CD4-positive, alpha-beta T cell treated with Interferon gamma for 1 hour (primary cell): ENCODE measurements at places on chromosomes 7 and 10.

DNA sequence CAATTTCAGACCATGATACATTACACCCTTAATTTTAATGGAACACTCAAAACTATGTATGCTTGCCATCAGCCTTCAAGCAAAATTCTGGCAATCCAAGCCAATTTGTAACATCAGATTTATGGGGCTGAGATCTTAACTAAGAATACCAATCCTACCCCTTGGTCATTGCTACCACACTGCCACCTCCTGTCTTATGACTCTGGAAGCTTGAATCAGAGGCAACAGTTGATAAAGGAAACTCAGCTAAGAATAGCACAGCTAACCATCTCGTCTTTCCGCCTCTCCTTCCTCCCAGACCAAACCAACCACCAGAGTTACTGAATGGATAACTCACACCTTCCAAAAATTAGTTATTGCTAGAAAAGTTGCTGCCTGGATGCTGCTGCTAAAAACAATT is 7.4 kb downstream of the IGF2BP3 start:
- DNase-seq, result no peak

- no peak for DNase-seq
These were observed 177.8 kb downstream of the NSUN6 start for GRCh38 chr10:18473424-18474117.

GRCh38 chr10:48900371-48900801 is 39.3 kb downstream of the LRRC18 start:
- peak; percentile 4 for DNase-seq

- no peak for DNase-seq
These were observed 48.1 kb upstream of the ZEB1 start for GRCh38 chr10:31270954-31271353.

DNA sequence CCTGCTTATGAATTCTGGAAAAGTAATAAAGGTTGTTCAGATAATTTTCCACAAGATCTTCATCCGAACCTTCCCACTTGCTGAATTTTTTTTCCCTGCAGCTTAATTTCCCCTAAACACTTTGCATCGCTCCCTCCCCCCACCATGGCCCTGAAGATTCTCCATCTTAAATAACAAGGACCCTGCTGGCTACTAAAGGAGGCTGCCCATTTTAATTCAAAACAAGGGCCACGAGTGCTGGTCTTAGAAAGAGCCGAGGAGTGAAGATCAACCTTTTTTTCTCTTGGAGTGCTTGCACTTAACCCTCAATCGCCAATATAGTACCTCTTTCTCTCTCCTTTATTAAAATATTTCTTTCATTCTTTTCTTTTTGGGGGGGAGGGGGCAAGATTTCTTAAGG is 9.2 kb upstream of the SP8 start:
- DNase-seq, result no peak

DNA sequence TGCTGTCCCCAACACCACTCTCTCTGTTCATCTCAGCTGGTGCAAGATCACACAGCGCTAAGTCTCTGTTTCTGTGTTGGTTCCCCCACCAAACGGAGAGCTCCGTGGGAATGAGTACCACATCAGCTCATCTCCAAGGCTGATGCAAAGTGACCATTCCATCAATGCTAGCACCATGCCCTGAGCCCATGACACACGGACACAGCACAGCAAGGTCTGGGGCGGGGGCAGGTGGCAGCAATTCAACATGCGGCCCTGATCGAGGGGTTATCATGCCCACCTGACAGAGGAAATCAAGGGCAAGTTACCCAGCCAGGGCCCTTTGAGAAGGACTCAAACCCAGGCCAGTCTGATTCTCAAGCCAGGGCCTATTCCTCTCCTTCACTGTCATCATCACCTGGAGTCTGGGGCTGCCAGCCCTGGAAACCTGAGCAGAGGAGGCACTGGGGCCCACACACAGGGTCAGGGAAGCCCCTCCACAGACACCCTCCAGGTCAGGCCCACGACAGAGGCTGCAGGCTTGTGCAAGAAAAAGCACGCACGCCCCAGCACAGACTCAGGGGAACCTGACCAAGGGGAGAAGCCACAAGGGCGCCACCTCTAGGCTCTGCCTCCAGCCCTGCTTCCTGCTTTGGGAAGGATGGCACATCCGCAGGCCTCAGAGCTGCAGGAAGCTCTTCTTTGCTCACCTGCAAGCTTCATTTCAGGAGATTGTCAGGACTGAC is 74.8 kb downstream of the GRID1 start:
- DNase-seq, result no peak

DNA sequence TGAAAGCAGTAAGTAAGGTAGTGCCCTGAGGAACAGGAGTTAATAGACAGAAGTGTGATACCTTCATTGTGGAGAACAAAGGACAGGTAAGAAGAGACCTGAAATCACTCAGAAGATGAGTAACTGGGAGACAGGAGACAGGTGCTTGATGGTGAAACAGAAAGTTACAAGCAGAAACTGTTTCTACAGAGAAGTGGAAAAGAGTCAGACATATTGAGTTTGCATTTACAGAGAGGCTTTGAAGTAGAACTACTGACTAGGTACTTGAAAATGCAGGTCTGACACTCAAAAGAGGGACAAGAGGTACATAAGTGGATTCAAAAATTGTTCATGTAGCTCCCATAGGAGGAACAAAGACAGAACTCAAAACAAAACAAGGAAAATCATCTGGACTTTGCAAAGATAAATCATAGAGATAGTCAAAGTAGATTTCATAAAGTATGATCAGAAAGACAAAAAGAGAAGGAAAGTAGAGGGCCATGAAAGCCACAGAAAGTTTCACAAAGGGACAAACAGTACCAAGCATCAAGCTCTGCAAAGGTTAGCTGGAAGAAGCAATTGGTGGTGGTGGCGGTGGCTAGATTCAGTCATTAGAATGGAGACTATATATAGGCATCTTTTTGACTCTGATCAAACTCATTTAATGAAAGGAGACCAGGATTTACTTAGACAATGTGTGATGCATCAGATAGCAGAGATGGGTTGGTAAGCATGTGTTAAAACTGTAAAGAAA is 198.4 kb downstream of the PCLO start:
- no peak for DNase-seq

GRCh38 chr10:34814223-34814912 is 728 bp downstream of the PARD3 start:
- DNase-seq, result no peak

DNA sequence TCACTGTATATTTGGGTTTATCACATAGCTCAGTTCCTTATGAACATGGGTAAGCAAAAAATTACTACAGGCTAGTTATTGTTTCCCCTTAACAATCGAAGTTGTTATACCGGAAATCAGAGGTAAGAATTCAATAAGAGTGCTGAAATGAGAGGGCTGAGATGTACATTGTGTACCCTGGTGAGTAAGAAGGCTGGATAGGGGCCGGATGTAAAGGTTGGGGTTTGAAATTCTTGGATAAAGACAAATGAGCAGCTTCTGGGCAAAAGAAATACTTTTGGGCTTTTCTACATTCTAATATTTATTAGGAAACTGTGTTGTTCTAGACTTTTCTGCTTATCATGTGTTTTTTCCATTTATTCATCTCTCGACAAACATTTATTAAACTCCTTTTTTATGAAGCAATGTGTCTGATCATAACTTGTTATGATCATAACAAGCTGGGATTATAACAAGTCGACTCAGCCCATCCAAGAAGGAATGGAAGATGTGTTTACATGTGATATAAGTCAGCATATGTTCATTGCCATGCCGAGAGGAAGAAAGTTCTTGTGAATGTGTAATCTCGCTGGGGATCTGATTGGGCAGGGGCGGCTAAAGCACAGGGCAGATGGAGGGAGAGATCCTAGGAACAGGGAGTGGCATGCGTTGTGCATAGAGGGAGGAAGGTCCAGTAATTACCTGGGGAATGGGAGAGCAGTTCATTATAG is 155.3 kb downstream of the PLXDC2 start:
- DNase-seq, result no peak

DNA sequence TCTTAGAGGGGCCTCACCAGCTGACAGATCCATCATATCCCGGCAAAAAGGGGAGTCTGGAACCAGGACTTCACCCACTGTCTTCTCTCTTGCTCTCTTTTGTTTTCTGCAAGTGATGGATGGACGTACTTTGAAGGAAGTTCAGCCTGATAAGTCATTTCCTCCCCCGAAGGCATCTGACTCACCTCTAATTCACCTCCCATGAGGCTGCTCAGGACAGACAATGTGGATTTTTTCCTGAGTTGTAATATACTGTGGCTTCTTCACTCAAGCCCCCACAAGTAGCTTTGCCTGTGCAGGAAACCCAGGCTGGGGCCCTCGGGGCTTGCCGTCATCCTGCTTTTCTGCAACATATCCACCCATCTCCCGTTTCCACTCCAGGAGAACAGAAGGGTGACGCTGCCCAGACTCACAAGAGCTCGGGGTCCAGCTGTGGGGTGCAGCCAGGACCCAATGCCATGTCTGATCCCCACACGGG is 70.4 kb downstream of the ASB13 start:
- DNase-seq, result no peak

DNA sequence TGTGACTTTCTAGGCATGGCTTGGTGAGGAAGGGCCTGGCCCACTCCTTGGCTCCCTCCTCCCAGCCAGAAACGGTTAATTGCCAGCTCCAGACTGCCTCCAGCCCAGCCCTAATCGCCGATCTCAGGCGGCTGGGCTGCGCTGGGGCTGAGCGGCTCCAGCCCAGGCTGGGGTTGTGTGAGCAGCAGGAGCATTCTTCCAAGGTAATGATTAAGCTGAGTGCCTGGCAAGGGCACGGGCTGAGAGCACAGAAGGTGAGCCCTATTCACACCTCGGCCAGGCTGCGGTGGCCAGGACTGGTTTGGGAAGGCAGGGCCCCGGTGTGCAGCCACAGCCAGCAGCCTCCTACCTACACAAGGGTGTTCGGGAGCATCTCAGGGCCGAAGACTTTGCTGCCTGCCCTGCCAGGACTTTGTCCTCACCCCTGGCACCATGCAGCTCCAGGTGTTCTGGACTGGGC is at the start of gene TMEM72:
TSS of gene TMEM72 (plus strand) at position 257 of the 460 bp plus-strand sequence. CDS start at position 433, 176 bp downstream.
- DNase-seq, result no peak

DNA sequence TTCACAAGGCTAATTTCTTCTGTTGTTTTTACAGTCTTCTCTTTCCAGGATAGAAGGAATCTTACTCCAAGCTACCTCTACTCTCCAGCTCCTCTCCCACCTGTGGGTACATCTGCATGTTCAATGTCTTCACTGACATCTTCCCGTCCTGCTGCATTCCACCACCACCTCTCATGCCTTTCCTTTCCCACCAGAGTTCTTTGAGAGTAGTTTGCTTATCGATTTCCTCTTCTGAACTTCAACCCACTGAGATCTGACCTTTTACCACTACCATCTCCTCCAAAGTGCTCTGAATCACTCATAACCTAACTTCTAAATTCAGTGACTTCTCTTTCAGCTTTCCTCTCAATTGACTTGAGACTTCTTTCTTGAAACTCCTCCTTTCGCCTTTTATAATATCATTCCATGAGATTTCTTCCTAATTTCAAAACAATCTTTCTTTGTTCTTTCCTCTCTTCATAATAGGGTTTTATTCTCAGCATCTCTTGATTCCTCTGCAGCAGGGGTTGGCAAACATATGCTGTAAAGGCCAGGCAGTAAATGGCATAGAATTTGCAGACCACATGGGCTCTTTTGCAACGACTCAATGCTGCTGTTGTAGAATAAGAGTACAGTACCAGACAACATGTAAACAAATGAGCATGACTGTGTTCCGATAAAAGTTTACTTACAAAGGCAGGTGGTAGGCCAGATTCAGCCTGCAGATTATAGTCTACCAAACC is 22.1 kb downstream of the ACSL5 start:
- DNase-seq, result no peak

DNA sequence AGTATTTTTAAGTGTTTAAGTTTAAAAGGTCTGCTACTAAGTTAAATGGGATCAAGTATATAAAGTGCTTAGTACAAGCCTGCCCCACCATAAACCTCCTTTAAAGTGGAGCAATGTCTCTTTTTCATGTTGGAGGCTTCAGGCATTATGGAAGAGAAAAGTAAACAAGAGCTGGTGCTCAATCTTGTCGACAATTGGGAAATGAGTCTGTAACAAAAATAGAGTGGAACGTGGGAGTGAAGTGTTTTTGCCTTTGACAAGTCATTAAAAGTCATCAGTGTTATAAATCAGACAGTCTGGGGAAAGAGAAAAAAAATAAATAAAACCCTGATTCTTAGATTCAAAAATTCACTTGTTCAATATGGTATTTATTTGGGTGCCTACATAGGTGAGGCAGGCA is 44.7 kb downstream of the DNAJC12 start:
- DNase-seq, result no peak

DNA sequence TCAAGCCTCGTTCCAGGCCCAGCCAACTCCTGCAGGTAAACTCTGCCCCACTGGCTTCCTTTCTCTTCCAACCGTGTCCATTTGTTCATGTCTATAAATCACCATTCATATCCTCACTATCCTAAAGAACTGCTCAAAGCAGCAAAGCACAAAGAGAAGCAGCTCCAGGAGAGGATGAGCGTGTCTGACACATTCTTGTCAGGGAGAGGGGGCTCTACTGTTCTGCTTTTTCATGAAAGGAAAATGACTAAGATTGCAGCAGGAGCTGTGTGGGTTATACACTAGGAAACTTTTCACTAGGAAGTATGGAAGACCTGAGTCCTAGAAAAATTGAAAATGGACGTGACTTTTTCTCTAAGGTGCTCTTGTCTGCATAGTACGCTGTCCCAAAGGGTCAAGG is 16.7 kb downstream of the AGFG2 start:
- DNase-seq, result no peak

- peak; percentile 7 for DNase-seq
These were observed 520 bp downstream of the ELAPOR2 start for GRCh38 chr7:87058744-87059524.

DNA sequence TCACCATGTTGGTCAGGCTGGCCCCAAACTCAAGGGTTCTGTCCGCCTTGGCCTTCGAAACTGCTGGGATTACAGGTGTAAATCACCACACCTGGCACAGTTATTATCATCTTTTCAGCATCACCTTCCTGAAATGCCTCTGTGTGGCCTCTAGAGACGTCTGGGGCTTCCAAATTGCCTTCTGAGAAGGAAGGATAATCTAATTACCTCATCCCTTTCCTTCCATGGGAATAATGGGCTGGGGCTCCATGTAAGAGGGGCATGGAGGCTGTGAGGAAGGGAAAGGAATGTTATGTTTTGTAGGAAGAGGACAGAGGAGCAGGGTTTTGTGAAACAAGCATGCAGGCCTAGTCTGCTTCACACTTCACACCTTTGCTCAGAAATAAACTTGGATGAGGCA is 22.2 kb upstream of the PODXL start:
- DNase-seq, result no peak

DNA sequence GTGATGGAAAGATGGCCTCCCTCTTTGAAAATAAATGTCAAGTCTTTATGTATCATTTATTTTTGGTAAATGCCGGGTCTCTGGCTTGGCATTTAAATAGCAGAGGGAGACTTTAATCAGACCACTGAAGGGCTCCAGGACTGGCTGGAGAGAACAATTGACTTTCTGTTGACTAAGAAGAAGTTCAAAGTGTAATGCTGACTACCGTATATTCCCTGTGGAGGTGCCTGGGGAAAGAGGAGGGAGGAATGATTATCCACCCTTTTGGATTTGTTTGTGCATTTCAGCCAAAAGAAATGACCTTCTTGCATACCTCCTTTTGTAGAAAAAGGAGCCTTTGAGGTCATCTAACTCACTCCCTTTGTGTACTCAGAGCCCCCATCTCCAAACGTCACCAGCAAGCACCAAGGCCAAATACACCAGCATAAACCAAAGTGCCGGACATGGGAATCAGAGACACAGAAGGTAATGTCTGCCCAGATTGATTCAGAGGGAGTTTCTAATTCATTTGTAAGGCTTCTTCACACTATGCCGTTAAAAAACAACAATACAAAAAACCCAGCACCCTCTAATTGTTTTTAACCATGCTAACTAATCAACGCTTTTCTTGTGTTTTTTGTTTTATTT is 75.2 kb downstream of the PRLHR start:
- no peak for DNase-seq

- DNase-seq, result no peak
These were observed 12.0 kb downstream of the AFAP1L2 start for GRCh38 chr10:114392112-114392835.

GRCh38 chr7:85162721-85163120 is 24.1 kb downstream of the SEMA3D start:
- no peak for DNase-seq
